ENCODE measurements at places on chromosomes 4 and X.
A peak's percentile ranks its signal among the peaks of the same experiment; 100 is the strongest.

GRCh38 chrX:1323315-1323714 lies 13.3 kb upstream of the IL3RA start:
- DNase-seq = peak; percentile 34

DNA sequence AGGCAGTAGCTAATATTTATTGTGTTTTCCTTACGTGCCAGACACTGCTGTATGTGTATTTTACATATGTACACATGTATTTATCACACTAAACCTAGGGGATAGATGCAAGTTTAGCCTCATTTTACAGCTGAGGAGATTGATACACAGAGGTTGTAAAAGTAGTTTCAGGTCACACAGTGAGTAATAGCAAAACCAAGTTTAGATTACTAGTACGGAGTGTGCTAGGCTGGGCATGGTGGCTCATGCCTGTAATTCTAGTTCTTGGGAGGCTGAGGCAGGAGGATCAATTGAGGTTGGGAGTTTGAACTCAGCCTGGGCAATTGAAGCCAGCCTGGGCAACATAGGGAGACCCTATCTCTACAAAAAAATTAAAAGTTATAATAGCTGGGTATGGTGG lies 701.1 kb upstream of the ATOH1 start:
- DNase-seq = no peak

- no peak for DNase-seq
Measured at GRCh38 chr4:38820329-38821061, 15.9 kb upstream of the TLR1 start.

DNA sequence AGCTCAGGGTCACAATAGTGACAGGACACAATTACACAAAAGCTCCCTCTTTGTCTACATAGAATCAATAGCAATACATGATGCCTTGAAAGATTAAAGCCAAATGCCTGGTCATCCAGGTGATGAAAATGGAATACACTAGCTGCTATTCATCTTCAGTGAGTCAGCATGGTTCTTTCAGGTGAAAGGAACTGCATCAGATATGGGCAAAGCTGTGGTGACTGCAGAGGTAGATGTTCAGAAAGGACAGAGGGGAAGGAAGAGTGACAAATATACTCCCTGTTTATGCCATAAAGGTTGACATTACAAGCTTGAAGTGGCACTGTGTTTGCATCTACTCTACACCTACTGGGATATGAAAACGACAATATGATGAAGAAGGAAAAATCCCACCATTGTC lies 20.0 kb upstream of the FTHL17 start:
- DNase-seq = no peak

DNA sequence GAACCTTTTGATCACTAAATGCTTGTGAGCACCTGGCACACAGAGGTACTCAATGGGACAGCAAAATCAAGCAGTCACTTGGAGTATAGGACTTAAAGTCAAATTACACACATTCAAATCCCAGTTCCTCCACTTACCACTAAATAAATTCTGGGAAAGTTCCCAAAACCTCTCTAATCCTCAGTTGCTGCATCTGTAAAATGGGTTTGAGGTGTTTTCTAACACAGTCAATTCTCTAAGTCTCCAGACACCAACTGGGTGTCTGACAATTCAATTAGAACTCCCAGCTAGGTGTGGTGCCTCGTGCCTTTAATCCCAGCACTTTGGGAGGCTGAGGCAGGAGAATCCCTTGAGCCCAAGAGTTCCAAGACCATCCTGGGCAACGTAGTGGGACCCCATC lies 19.0 kb downstream of the QDPR start:
- DNase-seq = no peak

DNA sequence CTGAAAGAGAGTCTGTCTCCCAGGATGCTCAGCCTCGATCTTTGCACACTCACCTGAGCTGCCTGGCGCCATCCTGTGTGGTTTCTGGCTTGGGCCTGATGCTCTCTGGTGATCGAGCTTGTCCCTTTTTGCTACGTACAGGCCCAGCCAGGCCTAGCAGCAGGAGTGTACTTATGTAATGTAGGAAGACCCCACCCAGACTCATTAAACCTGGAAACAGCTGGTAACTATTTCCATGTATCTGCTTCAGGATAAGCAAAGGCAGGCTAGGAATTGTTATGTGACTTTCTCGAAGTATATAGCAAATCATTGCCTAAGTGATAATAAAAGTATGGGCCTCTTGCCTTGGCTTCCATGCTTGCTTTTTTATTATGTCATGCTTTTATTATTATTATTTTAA lies 18.6 kb upstream of the ARSJ start:
- no peak for DNase-seq

DNA sequence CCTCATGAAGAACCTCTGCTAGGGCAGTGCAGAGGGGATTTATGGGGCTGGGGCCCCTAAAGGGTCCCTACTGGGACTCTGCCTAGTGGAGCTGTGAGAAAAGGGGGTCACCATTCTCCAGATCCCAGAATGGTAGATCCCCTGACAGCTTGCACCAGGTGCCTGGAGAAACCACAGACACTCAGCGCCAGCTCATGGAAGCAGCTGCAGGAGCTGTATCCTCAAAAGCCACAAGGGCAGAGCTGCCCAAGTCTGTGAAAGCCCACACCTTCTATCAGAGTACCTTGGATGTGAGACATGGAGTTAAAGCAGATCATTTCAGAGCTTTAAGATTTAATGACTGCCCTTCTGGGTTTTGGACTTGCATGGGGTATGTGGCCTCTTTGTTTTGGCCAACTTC lies 38.6 kb downstream of the MAP9 start:
- no peak for DNase-seq

DNA sequence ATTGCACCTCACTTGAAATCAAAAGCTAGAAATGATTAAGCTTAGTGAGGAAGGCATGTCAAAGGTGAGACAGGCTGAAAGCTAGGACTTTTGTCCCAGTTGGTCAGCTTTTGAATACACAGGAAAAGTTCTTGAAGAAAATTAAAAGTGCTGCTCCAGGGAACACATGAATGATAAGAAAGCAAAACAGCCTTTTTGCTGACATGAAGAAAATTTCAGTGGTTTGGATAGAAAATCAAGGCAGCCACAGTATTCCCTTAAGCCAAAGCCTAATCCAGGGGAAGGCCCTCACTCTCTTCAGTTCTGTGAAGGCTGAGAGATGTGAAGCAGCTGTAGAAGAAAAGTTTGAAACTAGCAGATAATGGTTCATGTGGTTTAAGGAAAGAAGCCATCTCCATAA lies 150.8 kb downstream of the ADGRL3 start:
- DNase-seq = no peak

DNA sequence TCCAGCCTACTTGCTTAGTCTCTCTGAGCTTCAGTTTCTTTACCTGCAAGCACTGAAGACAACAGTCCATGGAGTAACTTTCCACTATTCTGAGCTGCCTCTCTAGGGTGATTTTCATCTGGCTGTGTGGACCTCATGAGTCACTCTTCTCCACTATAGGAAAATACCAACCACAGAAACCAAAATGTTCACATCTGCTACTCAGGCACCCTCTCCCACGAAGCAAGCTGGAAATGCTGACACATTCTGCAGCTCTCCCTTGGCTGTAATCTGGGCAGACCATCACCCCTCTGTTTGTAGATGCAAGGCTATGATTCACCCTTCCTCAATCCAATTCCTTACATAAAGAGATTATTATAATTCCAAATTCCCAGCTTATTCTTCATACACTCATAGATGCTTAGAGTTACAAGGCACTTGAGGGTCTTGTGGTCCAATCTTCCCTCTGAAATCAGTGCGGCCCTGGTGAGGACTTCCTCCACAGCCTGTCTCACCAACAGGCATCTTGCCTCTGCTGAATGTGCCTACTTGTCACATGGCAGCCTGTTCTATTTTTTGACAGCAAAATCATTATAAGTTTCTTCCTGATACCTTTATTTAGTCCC lies 97.0 kb upstream of the LNX1 start:
- DNase-seq = peak; percentile 28

DNA sequence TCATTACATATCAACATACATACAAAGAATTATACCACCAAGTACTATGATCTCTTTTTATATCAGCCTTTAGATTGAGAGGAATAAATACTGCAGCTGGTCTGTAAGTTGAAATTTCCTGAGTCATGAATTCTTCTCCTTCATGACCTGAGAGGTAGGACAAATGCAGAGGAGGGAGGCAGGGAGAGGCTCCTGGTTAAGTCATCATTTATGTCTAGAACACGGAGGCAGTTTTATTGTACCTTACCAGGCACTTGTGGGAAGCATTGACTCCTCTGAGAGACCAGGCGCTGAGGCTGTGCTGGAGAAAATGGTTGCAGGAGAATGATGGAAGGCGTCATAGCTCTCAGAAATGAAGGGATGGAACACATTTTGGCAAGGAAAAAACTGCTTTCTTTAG lies 12.5 kb upstream of the CASK start:
- no peak for DNase-seq

GRCh38 chr4:156475322-156475721 lies 496.3 kb downstream of the PDGFC start:
- no peak for DNase-seq

- no peak for DNase-seq
Measured at GRCh38 chr4:129232589-129233337, 136.8 kb downstream of the C4orf33 start.

Measured in activated CD4-positive, alpha-beta T cell treated with anti-CD3 and anti-CD28 coated beads, Interleukin-2, amount 50 U/mL, for 24 hours (primary cell).